ENCODE measurements at places on chromosomes 4 and X. TPM values are rescaled to one million over a fixed set of nuclear protein-coding genes. Genes with fewer than 3 reads are reported as not detected.

DNA sequence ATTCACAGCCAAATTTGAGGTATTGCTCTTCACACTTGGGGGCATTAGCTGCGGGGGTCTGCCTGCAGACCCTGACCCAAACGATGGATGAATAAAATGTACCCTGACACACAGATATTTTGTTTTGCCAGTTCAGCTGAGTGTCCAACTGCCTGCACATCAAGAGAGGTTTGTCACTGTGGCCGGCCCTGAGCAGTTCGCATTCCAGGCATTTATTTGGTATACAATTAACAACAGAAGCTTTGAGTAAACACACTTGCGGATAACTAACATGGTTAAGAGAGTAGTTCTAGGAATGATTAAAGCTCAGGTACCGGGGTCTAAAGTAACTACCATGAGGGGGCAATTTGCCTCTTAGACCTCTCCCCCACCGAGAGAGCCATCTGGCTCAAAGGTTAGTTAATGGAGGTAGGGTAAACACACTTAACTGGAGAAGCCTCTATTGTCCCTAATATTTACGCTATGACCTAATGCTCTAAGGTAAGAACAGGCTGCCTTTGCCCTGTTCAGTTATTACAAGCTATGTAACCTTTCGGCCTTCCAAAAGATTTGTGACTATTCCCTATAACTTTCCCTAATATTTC lies 162.0 kb downstream of the SNCA start:
- no peak for DNase-seq

GRCh38 chrX:41090568-41091238 lies 5.5 kb downstream of the USP9X start:
- DNase-seq, result no peak

GRCh38 chr4:20416800-20417199 lies 165.1 kb downstream of the SLIT2 start:
- DNase-seq, result no peak

DNA sequence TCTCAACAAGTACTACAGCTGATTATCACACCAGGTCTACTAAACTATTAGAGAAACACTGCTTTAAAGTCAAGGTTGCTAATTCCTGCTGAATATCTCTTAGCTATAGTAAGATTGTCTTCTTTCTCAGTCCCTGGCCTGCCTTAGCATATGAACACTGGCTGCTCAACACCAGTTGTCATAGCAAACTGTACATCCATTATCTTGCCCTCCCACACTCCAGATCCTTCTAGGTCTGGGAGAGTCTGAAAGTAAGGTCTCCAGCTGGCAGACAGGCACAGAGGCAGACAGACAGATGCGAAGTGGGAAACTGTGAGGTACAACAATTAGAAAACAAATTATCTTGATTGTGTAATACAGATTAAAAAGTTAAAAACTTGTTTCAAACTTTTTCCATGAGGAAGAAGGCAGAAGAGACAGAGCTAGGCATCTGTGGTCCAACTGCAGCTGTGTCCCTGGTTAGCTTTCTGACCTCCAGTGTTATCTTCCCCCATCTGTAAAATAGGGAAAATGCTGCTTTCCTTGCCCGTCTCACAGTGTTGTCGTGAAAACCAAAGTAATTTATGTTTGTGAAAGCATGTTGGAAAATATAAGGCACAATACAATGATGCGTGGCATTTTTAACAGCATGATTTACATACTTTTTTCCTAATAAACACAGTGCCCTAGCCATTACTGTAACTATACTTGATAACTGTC lies 133.8 kb downstream of the KLHL13 start:
- DNase-seq, result no peak

DNA sequence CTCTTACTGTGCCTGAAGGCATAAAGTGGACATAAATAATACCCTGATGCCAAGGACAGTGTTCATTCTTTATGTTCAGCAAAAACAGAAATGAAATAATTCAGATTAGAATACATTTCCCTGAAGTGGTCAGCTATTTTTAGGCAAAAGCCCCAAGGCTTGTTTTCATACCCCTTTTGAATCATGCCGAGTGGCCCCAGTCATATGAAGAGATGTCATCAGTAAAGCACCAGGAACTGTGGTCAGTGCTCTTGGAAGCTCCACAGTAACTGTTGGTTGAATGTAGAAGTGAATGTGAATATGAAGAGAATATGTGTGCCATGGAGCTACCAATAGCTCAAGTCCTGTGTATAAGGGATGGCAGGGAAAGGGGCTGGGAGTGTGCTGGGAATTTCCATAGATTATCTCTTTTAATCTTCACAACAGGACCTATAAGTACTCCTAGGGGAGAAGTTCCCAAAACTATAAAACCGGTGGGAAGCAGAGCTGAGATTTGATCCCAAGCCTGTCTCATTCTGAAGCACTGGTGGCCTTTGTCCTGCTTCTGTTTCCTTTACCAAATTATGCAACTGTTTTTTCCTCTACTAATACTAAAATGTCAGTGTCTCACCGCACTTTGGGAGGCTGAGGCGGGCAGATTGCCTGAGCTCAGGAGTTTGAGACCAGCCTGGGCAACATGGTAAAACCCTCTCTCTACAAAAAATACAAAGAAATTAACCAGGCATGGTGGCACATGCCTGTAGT lies 52.6 kb downstream of the FNIP2 start:
- no peak for DNase-seq

The FGB gene
- total RNA-seq, result not detected

DNA sequence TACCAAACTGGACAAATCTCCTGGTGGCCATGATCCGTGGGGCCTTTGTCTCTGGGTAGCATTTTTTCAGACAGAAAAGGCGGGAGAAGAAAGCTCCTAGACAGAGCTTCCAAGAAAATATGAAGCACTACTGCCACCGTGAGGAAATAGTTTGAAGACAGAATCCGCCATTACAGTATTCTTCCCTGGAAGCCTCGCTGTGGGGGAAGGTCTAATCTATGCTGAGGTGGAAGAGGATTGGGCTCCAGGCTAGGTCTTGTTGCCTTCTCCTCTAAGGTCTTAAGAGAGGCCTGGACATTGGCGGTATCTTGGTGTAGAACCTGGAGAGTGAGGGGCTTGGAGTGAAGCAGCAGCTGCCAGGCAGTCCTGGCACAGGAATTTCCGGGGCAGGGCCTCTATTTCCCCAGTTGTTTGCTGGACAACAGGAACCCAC lies 218.9 kb downstream of the OR13H1 start:
- DNase-seq, result no peak

The SCD5 gene
- 4.7 TPM for total RNA-seq

DNA sequence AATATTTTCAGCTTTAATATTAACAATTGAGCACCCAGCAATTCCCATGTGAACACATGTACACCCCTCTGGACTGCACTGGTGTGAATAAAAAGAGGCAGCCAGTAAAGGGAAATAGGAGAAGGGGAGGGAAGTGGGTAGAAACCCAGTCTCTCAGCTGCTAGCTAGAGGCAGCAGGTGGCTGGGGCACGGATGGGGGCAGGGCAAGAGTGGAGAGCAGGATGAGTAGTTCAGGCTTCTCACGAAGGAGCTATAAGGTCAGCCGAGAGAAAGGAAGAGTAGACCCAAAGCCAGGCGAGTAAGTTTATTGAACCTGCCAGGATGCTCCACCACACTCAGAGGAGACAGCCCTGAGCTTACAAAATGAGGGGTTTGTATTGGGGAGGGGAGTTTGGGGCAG lies 184.8 kb upstream of the MTMR8 start:
- DNase-seq, result no peak

DNA sequence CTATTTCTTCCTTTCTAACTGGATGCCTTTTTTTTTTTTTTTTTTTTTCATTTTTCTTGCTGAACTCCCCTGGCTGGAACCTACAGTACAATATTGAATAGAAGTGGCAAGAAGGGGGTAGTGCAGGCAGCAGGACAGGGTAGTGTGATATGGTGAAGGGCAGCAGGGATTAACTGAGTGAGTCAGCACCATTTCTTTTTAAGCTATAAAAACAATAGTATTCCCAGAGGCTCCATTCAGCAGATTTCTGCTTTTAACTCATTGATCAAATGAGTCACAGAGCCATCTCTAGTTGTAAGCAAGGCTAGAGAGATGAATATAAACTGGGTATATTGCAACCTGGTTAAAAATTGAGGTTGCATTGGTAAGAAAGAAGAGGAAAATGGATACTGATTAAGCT lies 53.6 kb upstream of the SETD7 start:
- DNase-seq, result no peak

GRCh38 chr4:77821775-77822174 lies 2.6 kb upstream of the CNOT6L start:
- no peak for DNase-seq

The NSUN7 gene
- 1.3 TPM for total RNA-seq

GRCh38 chrX:47358387-47359065 lies 11.9 kb upstream of the ZNF157 start:
- no peak for DNase-seq

- DNase-seq, result no peak
These were observed 3.1 kb downstream of the CT45A10 start for GRCh38 chrX:135890087-135890585.

GRCh38 chrX:118702741-118703140 lies 24.7 kb upstream of the IL13RA1 start:
- DNase-seq, result no peak

DNA sequence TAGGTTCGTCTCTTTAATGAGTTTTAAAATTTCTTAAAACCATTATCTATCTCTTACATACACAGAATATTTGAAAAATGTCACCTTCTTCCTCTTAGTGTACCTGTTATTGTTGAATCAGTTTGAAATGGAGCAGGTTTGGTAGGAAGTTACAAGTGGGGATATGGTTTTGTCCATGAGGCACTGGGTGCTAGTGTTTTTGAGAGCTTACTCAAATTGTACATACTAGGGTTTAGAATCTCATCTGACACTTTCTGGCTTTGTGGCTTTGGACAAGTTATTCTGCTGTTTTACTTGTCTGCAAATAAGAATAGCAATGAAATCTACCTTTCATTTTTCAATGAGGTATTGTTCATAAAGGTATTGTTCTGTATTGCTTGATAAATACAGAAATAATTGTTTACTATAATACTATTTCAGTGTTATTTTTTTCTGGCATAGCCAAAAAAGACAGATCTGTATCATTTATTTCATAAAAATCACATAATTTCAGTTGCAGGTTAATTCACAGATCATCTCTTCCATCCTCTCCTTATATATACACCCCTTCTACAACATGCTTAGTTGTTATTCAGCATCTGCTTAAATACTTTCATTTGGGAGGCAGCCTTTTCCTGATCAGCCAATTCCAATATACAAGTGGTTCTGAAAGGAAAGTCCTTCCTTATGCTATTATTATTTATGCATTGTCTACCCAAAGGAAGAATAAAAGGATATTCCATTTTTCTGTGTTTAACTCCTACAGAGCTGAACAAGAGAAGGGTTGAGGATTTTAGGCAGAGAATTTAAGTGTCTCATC lies 13.3 kb downstream of the NCAPG start:
- DNase-seq, result no peak

The CCDC160 gene
- not detected for total RNA-seq

DNA sequence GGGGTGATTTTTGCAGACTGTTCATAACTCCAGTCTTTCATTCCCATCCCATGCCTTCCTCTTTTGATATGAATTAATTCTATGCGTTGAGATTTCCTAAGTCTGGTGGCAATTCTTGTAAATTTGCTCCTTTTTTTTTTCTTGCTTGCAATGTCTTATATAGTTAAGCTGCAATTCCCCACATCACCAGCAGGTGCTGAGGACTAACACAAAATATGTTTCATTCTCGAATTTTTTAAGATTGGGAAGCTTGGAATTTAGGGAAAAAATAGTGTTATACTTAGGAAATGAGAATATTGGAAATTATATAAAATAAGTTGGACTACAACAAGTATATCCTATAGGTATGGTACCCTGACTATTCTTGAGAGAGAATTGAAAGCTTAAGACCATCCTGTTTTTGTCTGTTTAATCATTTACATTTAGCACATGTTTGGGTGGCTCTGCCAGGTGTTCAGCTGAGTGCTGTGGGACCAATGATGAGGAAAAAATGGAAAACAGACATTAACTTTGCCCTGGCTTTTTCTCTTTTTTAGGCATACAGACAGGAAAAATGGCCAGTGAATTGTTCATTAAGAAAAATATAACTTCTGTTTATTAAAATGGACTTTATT lies 30.2 kb downstream of the AFF2 start:
- DNase-seq, result no peak

The SHISA3 gene
- total RNA-seq, result 1.5 TPM

The LUZP4 gene
- total RNA-seq, result not detected

The IL13RA1 gene
- total RNA-seq, result 10.8 TPM

The LRIT3 gene
- total RNA-seq, result not detected

DNA sequence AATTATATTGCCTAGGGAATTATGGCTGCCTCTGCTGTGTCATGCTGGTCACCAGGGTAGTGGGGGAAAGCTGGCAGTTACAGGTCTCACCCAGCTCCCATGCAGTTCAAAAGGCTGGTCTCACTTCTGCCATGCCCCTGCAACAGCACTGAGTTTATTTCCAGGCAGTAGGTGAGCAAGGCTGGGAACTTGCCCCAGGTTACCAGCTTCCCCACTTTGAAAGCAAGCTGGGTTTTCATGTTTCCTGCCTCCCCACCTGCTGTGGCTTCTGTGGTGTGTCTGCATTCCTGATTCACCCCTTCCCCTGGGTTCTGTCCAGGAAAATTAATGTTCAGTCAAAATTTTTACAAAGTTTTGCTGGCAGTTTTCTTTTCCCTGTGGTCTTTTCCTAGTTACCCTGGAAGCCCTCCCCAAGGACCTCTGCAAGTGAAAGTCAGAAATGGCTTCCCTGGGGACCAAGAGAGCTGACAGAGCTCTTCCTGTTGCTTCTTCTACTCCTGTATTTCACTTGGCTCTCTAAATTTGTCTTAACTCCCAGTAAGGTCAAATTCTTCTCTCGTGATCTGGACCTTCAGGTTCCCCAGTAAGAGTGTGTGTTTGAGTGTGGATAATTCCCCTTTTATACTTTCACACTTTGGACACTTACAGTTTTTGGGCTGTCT lies 58.5 kb upstream of the AGTR2 start:
- no peak for DNase-seq

- no peak for DNase-seq
These were observed 69.9 kb upstream of the WDR1 start for GRCh38 chr4:10186228-10187214.

The GABRG1 gene
- total RNA-seq, result not detected

DNA sequence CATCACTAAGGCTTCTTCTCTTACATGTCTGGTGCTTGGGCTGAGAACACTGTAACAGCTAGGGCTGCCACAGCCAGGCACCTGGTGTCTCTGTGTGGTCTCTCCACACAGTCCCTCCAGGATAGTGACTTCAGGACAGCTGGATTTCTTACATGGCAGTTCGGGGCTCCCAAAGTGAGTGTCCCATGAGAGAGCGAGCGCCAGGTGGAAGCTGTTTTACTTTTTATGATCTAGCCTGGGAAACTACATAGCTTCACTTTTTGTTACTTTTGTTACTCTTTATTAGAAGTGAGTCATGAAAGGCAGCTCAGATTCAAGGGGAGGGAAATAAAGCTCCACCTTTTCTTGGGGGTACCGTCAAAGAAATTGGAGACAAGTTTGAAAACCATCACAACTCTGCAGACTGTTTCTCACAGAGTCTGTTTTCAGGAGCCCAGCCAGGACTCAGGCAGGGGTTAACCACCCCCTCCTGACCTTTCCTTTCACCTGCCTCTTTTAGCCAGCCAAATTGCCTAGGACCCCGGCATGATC lies 373.0 kb downstream of the MID1IP1 start:
- DNase-seq, result no peak

The L1CAM gene
- 2.7 TPM for total RNA-seq

The GDI1 gene
- 80.3 TPM for total RNA-seq

- peak; percentile 58 for DNase-seq
These were observed 944 bp downstream of the SNX25 start for GRCh38 chr4:185210102-185210981.
